Psoas muscle (tissue), 8 donors: ENCODE measurements at places on chromosomes 3 and 15.

DNA sequence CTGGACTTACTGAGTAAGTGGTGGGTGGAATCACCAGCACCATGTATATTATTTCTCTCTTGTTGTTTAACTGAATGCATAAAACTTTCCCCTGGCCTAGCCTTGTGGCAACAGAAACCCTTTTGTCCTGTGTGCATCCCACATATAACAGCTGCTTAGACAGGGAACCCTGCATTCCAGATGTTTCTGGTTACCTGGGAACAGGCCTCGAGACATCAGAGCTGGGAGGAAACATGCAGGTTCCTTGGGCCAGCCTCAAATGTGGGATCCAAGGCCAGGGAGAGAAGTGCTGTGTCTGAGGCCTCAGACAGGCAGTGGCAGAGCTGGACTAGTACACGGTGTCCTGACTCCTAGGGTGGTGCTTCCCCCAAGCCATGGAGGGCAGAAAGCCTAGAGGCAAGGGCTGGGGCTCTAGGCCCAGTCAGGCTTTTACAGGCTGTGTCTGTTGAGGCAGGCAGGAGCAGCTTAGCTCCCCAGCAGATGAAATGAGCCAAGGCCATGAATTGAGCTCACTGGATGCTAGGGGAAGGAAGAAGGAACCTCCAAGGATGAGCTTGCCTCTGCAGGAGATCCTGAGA lies 57.7 kb downstream of the ITGA11 start:
- DNase-seq, result no peak

DNA sequence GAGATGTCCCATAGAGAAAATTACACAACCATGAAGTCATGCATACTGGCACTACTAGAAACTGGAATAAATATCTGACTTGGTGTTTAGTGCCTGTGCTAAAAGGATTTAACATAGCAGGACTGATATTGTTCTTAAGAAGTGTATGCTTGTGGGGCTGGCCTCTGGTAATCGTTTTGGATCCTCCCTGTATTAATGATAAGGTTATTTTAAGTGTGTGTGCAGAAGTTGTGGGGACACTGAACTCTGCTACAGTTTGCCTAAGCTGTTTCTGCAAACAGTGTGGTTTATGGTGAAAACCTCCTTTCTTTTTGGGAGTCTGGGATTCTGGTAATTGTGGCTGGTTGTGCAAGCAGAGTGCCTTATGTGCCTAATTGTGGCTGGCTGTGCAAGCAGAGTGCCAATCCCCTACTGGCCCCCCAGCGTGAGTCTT lies 120.8 kb downstream of the CLASP2 start:
- DNase-seq, result no peak

- no peak for DNase-seq
Observed at GRCh38 chr3:28173836-28174235, 67.6 kb upstream of the CMC1 start.

DNA sequence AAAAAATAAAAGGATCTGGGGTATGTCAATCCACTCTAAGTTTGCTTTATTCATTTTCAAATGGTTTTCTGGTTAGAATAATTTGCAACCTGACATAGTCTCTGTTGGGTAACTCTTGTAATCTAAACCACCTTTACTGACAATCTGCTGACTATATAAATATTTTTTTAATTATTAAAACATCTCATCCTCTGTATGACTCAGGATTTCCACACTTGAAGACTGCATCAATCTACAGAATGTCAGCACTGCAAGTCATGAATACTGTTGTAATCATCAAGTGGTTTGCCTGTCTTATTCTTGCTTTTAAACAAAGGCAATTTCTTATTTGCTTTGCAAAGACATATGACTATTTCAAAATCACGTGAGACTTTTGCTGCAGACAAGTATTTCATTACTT lies 42.1 kb downstream of the VGLL3 start:
- DNase-seq, result no peak

- no peak for DNase-seq
Observed at GRCh38 chr3:121885386-121885785, 8.8 kb upstream of the SLC15A2 start.

GRCh38 chr3:148381051-148381450 lies 316.7 kb upstream of the AGTR1 start:
- no peak for DNase-seq

DNA sequence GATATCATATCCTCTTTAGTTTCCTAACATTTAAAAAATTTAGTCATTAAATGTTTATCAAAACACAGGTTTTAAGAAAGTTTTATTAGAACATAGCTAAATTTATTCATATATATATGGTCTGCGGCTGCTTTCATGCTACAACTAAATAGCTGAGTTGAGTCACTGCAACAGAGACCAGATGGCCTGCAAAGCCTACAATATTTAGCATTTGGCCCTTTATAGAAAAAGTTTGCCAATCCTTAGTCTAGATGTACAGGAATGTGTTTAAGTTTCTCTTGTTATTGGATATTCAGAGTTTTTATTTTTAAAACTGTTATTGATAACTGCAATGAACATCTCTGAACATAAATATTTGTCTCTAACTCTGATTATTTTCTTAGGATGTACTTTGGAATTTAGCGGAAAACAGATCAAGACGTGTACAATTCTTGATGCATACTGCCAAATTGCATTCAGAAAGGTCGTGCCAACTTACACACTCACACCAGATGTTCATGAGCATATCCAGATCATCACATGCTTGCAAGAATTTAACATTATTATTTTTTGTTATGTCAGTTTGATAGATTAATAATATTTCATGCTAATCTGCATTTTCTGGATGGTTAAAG lies 157.9 kb downstream of the STAC start:
- no peak for DNase-seq

DNA sequence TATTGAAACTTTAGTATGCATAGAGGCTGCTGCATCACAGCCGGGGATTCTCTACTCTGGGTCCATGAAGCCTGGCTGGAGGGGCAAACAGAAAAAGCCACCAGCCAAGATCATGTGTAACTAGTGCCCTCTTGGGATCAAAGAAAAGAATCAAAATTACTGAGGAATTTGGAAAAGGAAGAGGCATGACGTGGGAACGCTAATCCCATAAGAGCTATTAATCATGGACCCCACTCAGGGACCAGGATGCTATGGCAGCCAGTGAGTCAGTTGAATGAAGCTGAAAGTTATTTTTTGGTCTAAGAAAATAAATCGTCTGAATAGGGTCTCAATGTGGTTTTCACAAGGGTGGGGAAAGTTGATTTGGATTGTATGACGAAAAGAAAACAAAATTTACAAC lies 1165.1 kb downstream of the ROBO2 start:
- no peak for DNase-seq

- no peak for DNase-seq
Observed at GRCh38 chr3:144270100-144270499, 298.5 kb downstream of the DIPK2A start.

- DNase-seq, result no peak
Observed at GRCh38 chr15:82944056-82944455, 8.5 kb downstream of the HOMER2 start.

DNA sequence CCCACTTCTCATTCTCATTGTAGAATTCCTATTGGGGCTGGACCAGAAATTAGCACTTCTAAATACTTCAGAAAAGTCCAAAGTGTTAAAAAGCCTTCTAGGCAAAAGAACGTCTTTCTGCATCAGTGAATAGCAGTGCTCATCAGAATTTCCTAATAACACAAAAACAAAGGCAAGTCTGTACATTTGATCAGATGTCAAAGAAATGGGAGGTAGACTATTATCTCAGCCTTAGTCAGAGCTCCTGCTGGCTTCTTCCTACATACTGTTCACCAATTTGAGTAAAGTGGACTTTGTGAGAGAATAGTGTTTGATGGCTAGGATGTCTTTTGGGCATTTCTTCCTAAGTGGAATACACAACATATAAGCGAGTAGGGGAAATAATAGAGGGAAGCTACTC lies 48.7 kb downstream of the FOXB1 start:
- no peak for DNase-seq

DNA sequence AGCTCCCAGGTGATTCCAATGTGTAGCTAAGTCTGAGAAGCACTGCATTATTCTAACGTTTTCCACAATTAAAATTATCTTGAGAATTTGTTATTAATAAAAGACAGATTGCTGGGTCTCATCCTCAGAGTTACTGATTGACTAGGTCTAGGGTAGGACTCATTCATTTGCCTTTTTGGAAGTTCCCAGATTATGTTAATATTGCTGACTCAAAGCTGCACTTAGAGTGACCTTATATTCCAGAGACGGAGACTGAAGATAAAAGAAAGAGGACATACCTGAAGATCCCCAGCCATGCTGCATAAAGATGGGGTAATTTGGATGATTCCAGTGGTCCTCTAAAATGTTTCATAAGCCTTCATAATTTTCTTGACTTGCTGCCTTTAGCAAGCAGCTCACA lies 81.8 kb downstream of the PLSCR2 start:
- DNase-seq, result no peak

GRCh38 chr3:62027241-62027640 lies 346.1 kb downstream of the FEZF2 start:
- no peak for DNase-seq

DNA sequence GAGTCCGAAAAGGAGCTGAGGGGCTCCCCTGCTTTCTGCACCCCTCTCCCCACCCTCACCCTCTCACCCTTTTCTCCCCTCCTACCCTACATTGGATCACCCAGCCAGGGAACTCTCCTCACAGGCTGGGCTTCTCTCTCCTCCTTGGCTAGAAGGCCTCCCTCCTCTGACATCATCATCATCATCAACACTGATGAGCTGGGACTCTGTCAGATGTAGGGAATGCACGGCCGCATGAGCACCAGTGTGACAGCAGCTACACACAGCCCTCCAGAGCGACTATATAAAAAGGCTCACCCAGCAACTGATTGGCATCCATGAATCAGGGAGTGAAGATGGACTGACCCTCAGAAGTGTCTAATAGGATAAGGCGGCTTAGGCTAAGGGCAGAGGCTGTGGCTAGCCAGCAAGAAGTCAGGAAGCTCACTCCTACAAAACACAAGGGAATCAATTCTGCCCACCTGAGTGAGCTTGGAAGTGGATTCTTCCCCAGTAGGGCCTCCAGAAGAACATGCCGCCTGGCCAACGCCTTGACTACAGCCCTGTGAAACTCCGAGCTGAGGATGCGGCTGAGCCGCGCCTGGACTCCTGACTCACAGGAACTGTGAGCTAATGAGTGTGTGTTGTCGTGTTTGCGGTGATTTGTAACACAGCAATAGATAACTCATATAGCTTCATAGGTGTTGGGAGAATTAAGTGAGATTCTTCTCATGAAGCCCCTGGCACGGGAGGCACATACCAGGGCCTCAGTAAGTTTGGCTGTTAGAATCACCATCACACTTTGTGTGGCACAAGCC lies 147.6 kb downstream of the FAM43A start:
- DNase-seq, result no peak

- no peak for DNase-seq
Observed at GRCh38 chr15:48406266-48406891, 75.2 kb downstream of the DUT start.

DNA sequence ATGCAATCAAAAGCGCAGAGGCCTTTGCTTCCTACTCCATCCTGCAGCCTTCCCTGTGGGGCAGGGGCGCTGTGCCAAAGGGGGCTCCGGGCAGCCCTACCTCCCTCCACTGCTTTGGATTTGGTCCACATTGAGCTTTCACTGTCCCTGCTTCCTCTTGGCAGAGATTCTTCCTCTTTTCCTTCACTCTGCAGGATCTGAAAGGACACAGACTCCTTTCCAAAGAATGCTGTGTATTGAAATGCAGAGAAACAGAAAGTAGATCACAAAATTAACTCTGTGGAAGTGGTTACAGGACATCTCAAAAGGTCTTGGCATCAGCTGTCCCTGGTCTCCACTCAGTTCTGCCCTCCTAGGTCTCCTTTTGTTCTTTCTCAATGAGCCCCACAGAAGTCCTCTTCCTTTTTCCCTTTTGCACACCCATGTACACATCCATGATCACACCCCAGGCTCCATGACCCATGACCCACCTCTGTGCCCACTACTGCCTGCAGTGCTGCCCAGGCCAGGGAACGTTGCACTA lies 64.1 kb downstream of the CCR1 start:
- no peak for DNase-seq

DNA sequence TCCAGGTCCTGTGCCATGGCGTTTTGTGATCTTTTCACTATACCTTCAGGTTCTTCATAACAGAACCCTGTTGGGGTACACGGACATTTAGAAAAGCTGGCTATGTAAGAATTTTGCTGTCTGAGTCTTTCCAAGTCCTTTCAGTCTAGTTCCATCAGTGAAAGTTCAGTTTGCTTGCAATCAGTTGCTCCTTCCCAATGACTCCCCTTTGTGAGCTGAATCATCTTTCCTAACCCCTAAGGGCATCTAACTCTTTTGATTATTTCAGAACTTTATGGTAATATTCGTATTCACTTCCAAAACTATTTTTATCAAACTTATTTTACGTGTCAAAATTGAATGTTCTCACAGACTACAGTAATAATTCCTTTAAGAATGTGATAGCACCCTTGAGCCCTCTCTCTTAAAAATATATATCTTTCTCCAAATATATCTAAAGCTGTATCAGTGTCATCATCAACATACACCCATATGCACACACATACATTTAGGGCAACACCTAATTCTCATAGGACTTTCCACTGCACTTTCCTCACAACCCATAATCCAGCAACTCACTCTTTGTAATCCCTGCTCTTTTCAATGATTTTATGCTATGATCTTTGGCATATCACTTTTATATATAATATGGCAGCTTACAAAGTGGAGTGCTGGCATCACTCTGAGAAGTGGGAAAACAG lies 263.7 kb downstream of the GBE1 start:
- no peak for DNase-seq

GRCh38 chr3:188082450-188082849 lies 71.5 kb upstream of the LPP start:
- no peak for DNase-seq
